ENCODE measurements at places on chromosomes 13 and 19.

DNA sequence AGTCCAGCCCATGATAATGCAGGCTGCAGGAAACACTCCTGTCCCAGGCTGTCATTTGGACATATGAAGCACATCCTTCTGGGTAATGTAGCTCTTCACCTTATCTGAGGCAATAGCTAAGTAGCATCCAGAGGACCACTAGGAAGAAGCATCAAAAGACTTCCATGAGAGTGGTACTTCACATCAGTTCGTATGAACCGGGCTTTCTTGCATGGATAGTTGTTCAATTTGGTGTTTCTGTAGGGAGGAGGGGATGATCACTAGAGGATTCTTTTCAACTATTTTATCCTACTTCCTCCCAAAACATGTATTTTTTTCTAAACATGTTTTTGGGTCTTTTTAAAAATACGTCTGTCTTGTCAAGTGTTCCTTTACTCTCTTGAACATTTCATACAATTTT lies 12.9 kb downstream of the ZNF302 start:
- no peak for DNase-seq

- DNase-seq, result no peak
Measured at GRCh38 chr13:110628477-110628793, 13.1 kb downstream of the NAXD start.

GRCh38 chr19:5949792-5950305 lies 28.1 kb downstream of the RANBP3 start:
- no peak for DNase-seq

DNA sequence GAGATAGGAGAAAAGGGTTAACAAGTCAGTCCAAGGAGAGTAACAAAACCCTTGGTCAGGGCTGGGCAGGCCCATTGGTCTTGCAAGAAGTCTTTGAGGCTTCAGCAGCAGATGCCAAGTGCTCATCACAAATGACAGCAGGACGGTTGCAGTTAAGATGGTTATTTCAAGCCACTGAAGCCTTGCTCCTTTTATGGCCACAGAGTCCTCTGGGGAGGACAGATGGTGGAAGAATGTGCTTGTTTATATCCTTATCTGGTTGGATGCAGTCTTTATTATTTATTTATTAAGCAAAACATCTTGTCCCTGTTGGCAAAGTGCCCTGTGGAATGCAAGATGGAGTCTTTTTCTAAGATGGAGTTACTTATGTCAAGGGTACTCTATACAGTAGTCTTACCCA lies 19.2 kb upstream of the ZNF331 start:
- no peak for DNase-seq

DNA sequence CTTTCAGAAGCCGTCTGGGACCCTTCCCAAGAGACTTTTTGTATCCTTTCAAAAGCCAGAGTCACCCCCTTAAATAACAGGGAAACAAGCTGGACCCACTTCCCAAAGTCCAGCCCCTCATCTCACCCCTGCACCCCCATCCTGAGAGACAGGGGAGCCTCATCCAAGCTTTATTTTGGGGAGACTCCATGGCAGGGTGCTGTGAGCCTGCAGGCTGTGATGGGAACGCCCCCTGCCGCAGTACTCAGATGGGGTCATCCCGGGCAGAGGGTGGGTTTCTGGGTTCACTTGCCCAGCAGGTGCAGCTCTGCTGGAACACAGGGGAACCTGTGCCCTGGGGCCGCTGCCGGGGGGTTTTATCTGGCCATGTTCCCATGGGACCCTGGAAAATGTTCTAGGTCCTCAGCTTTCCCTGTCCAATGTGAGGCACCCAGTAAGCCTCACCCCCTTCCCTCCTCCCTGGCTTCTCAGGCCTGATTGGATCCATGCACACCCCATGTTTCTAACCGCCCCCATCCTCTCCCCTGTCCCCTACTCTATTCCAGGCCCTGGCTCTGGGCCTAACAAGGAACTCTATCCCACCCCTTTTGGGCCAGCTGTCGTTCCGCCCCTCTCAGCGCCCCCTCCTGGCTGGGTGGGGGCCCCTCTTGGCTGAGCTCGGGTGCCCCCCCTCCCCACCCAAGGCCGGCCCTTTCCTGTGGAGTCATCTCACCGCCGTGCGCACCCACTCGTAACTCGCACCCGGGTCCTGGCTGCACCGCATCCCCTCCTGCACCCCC lies 1.0 kb downstream of the HIF3A start:
- DNase-seq, result no peak

DNA sequence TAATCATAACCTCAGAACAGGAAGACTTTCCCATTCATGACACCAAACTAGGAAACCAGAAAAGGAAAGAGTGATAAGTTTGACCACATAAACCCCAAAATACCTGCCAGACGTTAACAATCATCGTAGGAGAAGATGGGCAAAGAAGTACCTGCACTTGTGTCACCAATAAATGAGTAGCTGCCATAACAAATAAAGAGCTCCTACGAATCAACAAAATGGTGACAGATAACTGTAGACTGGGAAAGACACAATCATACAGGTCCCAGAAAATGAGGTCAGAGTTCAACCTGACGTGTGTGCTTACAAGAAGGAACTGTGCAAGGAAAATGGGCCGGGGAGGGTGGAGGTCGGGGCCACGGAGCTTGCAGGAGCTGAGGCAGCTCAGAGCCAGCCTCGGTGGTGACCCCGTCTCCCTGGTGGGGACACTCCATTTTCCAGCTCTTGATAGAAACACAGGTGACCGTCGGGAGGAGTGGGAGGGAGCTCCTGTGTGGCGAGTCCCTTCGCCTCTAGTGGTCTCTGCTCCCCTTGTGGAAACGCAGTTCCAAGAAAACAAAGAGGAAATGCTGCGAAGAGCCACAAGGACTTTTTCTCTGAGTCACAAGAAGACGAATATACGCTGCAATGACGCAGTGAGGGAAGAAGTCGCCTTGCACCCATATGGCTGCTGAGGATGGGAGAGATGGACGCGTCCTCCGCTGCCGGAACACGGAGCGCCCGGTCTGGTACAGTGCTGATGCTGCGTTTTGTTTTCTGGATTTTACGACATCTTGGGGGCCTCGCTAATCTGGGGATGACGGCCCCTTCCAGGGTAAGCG lies 9.5 kb downstream of the PIP5K1C start:
- DNase-seq, result no peak

DNA sequence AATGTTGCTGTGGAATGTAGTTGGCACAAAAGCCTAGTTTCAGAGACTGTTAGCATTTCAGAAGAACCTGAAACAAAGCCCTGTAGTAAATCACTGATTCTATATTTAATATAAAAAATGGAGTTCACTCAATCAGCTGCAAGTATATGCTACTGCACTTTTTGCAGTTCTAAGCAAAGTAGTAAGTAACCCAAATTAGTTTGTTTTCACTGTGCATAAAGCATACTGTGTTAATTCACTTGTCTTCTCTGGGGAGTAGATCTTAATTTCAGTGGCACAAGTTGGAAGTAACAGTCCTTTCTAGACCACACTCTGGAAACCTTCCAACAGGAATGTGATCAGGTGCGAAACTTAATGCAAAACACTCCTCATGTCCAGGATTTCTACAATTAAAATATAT lies 139.3 kb downstream of the DACH1 start:
- no peak for DNase-seq

DNA sequence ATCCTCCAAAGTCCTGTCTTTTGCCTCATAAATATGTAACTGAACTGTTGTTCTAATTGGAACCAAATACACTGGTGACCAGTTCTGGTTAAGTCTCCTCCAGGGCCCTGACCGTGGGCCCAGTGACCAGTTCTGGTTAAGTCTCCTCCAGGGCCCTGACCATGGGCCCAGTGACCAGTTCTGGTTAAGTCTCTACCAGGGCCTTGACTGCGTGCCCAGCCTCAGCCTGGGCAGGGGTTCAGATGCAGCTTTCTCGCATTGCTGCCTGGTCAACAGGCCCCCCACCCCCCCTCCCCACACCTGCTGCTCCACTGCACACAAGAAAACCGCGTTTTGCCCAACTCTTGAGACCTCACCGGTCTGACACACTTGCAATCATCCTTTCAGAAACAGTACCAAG lies 3.8 kb upstream of the GRTP1 start:
- DNase-seq, result no peak

- no peak for DNase-seq
Measured at GRCh38 chr13:46006688-46007452, 45.7 kb downstream of the ZC3H13 start.

- DNase-seq, result no peak
Measured at GRCh38 chr13:108787700-108788414, 158.4 kb downstream of the MYO16 start.

GRCh38 chr13:35347679-35348205 lies 128.7 kb downstream of the MAB21L1 start:
- no peak for DNase-seq

- no peak for DNase-seq
Measured at GRCh38 chr19:50820086-50820485, 3.5 kb downstream of the KLK1 start.

DNA sequence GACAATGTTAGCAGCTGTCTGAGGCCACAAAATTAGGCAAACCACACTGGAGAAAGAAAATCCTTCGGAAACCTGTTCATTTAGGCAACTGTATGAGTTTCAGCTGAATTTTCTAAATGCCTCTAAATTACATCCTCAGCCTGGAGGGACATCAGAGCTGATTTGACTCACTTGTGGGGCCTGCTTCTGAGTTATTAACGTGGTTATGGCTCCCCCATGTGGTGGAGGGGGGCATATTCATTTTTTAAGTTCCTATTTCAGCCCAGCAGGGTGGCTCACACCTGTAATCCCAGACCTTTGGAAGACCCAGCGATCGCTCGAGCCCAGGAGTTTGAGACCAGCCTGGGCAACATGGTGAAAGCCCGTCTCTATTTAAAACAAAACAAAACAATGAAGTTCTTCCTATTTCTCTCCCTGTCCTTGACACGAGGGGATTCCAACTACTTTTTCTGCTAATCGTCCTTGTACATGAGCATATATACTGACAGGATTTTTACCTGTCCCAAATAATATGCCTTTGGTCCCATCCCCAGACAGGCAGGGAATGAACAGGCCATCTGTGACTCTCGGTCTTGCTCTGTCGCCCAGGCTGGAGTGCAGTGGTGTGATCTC lies 31.5 kb upstream of the HIF3A start:
- no peak for DNase-seq

GRCh38 chr13:23725922-23726321 lies 155.7 kb downstream of the TNFRSF19 start:
- no peak for DNase-seq

GRCh38 chr13:40706439-40706838 lies 40.0 kb upstream of the FOXO1 start:
- no peak for DNase-seq

DNA sequence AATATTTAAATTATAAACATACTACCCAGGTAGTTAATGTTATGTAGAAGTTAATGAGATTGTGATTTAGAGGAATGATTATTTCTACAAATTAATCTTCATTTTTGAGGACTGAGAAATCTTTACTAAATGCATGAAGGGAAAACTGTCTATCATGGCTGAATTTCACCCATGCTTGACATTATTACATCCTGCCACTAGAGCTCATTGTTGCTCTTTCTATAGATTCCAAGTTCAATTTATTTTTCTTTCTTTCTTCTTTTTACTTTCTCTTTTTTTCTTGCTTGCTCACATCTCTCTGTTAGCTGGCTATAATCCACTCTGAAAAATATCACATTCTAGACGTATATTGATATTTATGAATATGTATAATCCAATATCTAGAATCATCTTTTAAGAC lies 505.0 kb upstream of the KLHL1 start:
- DNase-seq, result no peak

GRCh38 chr19:16559780-16560276 lies 12.4 kb downstream of the SLC35E1 start:
- no peak for DNase-seq

DNA sequence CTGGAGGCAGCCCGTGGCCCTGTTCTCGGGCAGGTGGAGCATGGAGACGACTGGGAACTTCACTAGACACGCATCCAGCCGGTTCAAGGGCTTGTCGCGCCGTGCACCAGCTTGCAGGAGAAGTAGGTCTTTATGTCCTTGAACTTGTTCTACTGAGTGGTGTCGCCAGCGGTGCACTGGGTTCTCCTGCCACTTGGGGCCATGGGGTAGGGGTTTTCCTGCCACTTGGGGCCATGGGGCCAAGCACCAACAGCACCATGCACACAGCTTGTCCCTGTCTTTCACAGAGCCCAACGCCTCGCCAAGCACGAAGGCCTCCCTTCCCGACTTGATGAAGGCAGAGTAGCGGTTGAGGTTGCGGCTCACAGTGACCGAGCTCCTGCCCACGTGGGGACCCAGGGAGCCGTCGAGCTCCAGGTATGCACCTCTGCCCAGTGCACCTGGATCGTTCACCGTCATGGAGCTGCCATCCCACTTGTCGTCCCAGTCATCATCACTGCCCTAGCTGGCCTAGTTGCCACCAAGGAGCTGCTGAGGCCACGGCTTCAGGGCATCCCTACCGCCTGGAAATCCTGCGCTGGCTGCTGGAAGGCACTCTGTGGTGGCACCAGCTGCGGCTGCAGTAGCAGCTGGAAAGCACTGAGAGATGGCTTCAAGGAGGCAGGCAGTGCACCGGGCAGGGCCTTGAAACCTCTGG lies 40.5 kb upstream of the TPM4 start:
- DNase-seq, result no peak

DNA sequence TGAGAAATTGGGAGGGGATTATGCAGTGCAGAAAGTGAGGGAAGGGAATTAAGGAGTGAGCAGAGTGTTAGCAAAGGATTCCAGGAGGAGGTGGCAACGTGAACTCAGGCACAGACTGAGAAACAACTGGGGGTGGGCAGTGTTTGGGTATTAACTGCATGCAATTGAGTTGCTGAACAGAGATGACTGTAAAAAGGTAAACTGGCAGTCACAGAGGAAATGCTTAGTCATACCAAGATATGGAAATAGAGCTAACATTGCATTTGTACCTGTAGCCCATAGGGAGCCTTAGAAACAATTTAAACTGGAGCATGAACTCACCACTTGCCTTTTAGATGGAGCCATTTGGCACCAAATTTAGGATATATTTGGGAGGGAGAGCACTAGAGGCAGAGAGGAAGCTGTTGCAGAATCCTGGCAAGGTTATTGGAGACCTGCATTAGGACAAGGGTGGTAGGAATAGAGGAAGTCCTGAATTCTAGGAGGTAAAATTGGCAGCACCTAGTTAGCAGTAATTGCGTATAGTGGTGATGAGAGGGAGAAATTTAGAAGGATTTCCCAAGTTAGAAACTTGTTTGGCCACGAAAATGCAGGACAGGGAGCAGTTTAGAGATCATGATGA lies 100.6 kb upstream of the FRY start:
- no peak for DNase-seq

DNA sequence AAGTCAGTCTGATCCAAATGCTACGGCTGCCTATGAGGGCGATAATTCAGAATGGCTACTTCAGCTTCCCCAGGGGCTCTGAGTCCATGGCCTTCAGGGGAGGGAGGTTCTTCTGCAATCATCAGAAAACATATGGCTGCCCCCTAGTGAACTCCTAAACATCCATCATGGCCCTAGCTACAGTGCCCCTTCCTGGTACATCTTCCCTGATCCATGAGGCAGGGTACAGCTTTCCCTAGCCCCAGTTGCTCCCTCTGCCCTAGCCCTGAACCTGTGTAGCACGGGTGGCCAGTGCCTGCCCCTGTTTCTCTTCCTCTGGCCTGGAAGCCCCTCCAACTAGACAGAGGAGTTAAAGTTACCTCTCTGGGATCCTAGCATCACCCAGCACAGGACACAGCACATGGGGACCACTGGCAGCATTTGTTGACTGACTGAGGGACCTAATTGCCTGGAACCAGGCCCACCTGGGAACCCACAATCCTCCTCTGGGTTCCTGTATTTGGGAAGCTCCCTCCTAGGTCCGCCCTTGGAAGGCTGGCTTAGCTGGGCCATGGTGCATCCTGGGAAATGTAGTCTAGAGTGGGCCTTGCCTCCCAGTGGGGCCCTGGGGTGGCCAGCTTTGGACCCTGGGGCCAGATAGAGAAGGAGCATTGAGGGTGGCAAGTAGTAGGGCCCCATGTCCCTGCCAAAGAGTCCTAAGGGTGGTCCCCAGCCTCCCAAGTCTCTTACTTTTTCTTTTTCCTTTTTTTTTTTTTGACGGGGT lies 17.7 kb upstream of the SEMA6B start:
- no peak for DNase-seq

All from cortex of kidney (tissue), 1 donor.